ENCODE measurements at places on chromosomes 3 and 15. TPM values are rescaled to one million over a fixed set of nuclear protein-coding genes. Genes with fewer than 3 reads are reported as not detected.

GRCh38 chr15:34336231-34336990 is 1.2 kb downstream of the SLC12A6 start:
- no peak for ATAC-seq

Gene MELTF
- 2.8 TPM for total RNA-seq

GRCh38 chr3:59704292-59704691 is 654.5 kb upstream of the CFAP20DC start:
- ATAC-seq = no peak

Gene SLC35G2
- total RNA-seq = 1.0 TPM

Gene SKOR1
- total RNA-seq = 0.08 TPM

GRCh38 chr3:122758877-122759560 is 34.6 kb downstream of the HSPBAP1 start:
- ATAC-seq = no peak
